ENCODE measurements at places on chromosomes 4 and X.
A peak's percentile ranks its signal among the peaks of the same experiment; 100 is the strongest.

GRCh38 chr4:25663781-25664180 is 8.1 kb downstream of the SLC34A2 start:
- DNase-seq: no peak

DNA sequence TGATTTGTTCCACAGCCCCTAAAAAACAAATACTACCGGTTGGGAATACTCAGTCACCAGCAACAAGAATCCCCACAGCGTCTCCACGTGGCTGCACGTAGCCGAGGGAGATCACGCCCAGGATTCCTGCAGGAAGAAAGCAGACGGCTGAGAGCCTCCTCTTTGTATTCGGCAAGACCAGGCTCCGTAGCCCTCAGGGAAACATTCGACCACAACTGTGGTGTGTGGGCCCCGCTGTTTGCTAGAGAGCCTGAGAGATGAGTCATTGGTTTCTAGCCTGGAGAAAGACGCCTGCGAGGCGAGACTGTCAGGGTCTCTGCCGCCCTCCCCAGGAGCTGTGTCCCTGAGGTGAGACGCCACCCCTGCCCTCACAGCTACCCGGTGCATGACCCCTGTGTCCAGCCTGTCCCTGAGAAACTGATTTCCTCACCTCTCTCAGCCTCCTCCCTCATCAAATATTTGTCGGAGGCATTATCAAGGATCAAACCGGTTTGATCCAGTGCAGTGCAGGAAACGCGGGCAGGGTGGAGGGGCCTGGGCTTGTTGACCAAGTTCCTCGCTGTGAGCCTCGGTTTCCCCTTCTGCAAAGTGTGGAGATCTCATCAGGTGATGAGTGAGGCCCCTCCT is 4.7 kb upstream of the S100P start:
- peak; percentile 84 for DNase-seq

DNA sequence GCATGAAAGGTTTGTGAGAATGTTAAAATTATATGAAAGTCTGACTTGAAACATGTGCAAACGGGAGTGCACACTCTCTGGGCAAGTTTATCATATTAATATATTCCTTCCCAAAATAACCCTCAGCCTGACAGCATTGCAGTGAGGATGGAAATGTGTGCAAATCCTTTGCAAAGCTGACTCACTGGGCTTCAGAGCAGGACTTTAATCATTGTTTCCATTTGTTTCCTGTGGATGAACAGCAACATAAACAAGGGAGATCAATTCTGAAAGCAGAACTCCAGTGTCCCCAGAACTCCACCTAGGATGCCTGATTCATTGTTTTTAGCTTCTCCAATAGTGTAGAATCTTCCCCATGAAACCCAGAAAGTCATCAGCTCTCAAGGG is 32.9 kb downstream of the SLC2A9 start:
- DNase-seq: no peak

DNA sequence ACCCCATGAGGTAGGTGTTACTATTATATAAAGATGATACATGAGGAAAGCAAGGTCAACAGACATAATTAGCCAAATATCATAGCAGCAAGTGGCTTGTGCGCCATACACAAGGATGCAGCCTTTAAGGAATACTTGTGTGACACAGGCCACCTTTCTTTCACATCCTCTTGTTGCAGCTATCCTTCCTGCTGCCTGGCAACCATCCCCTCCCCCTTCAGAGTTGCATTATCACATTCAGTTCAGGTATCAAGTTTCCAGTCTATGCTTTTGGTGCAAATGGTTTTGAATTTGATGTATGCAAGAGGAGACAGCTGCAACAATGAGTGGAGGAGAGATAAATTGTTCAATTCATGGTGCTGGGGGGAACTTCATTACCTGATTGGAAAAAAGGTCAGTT is 6.4 kb downstream of the ZCCHC18 start:
- no peak for DNase-seq

- no peak for DNase-seq
Observed at GRCh38 chr4:36863601-36864000, 380.9 kb upstream of the NWD2 start.

DNA sequence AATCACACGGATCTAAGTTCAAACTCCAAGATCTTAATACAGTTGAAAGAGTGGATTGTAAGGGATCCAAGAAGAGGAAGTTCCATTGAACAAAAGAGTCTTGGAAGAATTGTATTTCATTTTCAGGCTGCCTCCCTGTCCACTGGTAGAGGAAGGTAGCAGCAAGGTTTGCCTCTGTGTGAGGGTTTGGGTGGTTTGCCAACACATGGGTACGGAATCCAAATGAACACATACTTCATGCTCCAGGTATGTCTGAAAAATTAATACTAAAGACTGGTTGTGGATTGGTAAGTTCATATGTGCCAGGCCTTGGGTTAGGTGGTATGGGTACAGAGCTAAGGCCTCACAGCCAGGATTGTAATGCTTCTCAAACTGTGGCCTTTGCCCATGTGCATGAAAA is 523.6 kb upstream of the BOD1L1 start:
- no peak for DNase-seq

- DNase-seq: no peak
Observed at GRCh38 chr4:127419431-127419830, 213.3 kb upstream of the INTU start.

- no peak for DNase-seq
Observed at GRCh38 chr4:169744601-169745000, 13.1 kb downstream of the HPF1 start.

- DNase-seq: no peak
Observed at GRCh38 chr4:3226944-3227343, 22.0 kb upstream of the MSANTD1 start.

GRCh38 chr4:105210916-105211315 is 64.2 kb downstream of the TET2 start:
- no peak for DNase-seq

DNA sequence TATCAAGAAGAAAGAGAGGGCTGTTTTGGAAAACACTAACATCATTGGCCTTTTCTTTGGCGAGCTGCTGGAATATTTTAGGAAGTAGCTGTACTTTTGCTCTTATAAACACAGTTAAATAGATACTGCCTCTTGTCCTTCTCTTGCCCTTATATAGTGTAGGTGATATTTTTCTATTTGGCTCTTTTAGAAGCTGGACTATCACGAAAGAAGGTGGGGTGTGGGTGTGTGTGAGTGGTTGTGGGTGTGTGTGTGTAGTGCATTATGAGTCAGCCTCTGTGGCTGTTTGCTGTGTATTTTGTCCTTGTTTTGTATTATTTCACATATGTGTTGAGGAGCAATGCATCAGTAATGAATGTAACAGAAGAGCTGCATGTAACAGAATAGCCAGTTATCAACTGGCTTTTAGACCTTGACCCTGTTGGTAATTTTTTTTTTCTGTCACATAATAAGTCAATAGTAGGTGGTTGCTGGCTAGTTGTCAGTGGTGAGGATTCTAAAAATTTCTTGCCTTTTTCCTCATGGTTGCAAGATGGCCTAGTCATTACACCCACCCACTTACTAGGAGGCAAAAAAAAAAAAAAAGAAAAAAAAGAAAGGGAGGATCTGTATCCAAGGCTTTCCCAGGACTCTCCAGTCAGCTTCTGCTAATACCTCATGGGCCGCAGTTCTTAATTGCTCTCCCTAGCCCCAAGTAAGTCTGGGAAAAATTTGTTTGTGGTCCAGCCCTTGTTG is 23.8 kb downstream of the ARHGAP10 start:
- no peak for DNase-seq

DNA sequence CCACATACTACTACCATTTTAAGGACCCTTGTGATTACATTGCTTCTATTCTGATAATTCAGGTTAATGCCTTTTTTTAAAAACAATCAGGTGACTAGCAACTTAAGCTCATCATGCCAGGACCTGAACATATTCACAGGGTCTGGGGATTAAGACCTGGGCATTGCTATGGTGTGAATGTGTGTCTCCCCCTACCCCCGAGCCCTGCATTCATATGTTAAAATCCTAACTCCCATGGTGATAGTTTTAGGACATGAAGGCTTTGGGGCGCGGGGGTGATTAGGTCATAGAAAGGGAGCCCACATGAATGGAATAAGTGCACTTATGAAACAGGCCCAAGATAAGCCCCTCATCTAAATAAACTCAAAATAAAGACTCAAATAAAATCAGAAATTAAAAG is 734.4 kb upstream of the PABPC4L start:
- DNase-seq: no peak

GRCh38 chrX:40104630-40104984 is 6.8 kb upstream of the BCOR start:
- DNase-seq: peak; percentile 85

DNA sequence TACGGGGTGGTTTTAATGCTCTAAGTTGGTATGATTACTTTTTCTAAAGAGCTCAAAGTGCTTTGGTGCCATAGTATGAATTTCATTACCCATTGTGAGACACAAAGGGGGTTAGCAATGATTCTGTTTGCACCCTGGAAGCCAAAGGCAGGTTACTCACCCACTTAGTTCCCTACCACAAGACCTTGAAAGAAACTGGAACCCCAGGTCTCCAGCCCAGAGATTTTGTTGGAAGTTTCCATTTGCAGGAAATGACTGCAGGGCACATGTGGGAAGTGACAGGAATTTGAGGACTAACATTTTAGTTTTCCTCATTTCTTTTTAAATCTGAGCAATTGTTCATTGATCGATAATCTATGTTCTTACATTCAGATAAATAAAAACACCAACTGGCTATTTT is 1.8 kb upstream of the HS3ST1 start:
- no peak for DNase-seq

GRCh38 chrX:85084770-85085393 is 81.2 kb downstream of the APOOL start:
- peak; percentile 69 for DNase-seq

DNA sequence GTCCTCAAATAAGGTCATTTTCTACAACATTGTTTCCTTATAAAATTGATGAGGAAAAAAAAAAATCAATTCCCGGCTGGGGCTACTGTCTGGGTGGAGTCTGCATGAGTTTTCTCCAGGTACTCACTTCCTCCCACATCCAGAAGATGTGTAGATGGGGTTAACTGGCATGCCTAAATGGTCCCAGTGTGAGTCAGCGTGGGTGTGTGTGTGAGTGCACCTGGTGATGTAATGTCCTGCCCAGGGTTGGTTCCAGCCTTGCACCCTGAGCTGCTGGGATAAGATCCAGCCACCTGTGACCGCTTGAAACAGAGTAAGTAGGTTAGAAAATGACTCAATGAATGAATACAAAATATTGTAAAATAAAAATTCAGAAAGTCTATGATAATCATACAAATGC is 11.1 kb downstream of the USP26 start:
- no peak for DNase-seq

- DNase-seq: peak; percentile 61
Observed at GRCh38 chr4:6942238-6942800, 32.7 kb downstream of the TBC1D14 start.

GRCh38 chr4:1510931-1511330 is 104.7 kb upstream of the NKX1-1 start:
- DNase-seq: peak; percentile 31

DNA sequence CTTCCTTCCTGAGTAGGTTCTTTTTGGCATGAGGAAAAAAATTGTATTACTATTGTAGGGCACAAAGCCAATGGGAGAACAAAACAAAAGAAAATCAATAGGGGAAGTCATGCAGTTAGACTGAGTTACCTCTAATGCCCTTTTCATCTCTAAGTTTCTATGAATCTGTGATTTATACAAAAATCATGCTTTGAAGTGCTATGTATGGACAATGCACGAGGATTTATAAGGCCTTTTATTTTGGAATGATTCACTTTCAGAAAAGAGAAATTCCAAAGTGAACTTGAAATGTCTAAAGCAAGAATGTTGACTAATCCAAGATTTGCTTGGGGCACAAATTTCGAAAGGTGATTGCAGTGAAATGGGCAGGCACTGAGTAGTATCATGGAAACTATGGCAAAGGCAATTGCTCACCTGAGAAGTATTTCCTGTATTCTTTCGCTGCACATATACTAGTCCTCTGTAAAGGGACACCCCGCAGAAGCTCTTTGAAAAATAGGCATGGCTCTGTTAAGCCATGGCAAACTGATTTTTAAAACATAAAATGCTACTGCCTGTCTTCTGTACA is 52.8 kb downstream of the ADGRG4 start:
- DNase-seq: no peak

DNA sequence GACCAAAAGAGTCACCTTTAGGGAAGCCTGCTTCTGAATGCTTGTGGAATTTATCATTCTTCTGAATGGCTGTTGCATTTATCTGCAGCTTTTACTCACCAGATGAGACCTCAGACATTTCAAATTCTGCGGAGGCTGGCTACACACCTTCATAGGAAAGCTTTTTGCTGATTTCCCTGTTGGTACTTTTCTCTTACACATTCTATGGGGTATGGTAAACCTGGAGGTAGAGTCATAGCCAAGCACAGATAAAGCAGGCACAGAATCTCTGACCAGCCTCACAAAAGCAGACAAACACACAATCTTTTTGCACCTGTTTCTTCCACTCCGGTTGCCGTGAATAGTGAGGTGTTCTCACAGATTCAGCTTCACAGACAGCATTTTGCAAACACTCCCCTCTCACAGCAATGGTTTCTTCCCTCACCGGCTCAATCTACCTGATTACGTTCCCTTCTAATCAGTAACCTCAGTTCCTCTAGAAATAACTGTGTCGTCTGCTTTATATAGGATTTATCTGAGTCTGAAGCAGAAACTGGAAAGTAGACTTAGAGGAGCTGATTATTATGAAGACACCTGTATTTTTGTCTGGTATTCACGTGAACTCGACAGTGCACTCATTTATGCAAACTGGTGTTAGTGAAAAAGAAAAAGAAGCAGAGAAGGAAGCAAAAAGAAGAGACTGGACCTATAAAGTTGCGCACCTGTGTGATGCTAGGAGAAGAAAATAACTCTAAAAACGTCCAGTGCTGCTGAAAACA is 83.1 kb downstream of the DMD start:
- DNase-seq: no peak

DNA sequence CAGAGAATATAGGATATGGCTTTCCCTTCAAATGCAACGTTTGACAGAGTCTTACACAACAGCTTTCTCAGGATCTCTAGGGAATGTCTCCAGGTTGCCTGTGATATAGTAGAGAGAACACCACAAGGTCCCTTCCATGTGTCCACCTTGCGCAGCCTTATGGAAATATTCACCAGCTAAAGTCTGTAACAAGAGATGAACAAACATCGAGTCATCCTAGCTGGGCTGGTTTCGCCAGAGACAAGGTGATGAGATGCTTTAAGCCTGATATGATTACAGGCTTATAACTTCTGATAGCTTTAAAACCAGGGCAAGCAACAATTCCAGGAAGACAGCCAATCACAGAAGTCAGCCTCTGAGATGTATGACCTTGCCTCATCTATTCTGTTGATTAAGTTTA is 83.8 kb downstream of the SEL1L3 start:
- no peak for DNase-seq

Data from natural killer cell treated with Interleukin-12 subunit alpha and Interleukin-12 subunit beta and Interleukin-15 and Interleukin-18, amount 100 ng/mL, for 72 hours (primary cell).